Type B pancreatic cell (in vitro differentiated cells): ENCODE measurements at places on chromosomes 16 and 17. TPM values are rescaled to one million over a fixed set of nuclear protein-coding genes. Genes with fewer than 3 reads are reported as not detected.

DNA sequence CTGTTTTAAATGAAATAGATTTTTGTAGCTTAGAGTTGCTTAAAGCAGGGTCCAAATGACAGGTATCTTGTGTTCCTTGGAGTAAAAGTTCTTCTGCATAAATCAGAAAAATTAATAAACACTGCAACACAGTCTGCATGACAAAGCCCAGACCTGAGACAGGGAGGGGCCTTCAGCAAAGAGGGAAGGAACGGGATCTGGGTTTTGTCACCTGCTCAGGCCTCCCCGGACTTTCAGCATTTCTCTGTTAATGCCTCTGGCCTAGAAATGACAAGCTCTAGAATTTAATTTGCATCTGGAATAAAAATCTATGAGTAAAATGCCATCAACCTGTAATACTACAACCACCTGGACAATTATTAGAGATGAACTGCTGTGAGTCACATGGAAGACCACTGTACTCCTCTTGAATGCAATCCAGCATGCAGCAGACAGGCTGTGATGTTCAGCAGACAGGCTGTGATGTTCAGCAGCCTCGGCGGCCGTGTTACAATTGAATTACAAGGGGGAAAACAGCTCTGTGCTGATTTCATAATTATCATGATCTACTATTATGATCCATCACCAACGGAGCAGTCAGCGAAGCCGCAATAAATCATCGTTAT, 170.2 kb downstream of the TOX3 start:
- no peak for DNase-seq
- no peak overlapping the region for H3K4me3 ChIP-seq
- H3K36me3 ChIP-seq: no peaks in the 10 kb centered on the region
- peaks cover 4% of the 10 kb centered on the region for H3K4me1 ChIP-seq
- H3K27me3 ChIP-seq: peaks cover 6% of the 10 kb centered on the region
- no peak overlapping the region for H3K27ac ChIP-seq

GRCh38 chr17:11122908-11123307, 118.1 kb upstream of the SHISA6 start:
- H3K4me1 ChIP-seq: peaks cover 7% of the 10 kb centered on the region
- no peak for DNase-seq
- no peaks in the 10 kb centered on the region for H3K36me3 ChIP-seq

DNA sequence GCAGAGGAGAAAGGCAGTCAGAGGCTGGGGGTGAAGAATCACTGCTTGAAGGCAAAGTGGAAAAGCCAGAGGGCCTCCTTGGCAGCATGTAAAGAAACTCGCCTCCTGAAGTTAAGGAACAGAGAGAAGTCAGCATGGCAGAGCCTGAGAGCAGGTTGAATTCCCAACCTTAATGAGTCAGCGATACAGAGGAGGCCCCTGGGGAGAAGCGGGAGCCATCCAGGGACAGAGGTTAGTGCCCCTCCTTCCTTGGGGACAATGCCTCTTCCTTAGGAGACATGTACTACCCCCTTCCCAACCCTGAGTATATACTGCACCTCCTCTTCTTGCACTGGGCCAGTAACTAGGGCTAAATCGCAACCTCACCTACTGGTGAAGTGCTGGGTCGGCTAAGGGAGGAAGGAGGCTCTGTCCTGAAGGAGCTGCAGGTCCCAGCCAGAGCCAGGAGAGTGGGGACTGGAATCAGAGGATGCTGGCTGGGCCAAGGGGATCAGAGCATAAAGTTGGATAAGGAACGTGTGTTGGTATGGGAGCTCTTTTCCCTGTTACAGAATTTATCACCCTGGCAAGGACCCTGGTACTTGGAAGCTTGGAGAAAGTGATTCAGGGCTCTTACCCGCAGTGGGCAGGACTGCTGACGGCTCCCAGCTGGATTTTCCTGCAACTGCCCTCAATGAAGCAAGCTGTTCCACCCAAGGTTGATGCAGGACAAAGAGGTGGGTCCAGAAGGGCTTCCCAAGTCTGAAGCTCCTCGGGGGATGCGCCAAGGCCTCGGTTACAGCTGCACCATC, 5.4 kb upstream of the AANAT start:
- H3K27ac ChIP-seq: no peak overlapping the region
- H3K27me3 ChIP-seq: no peaks in the 10 kb centered on the region

DNA sequence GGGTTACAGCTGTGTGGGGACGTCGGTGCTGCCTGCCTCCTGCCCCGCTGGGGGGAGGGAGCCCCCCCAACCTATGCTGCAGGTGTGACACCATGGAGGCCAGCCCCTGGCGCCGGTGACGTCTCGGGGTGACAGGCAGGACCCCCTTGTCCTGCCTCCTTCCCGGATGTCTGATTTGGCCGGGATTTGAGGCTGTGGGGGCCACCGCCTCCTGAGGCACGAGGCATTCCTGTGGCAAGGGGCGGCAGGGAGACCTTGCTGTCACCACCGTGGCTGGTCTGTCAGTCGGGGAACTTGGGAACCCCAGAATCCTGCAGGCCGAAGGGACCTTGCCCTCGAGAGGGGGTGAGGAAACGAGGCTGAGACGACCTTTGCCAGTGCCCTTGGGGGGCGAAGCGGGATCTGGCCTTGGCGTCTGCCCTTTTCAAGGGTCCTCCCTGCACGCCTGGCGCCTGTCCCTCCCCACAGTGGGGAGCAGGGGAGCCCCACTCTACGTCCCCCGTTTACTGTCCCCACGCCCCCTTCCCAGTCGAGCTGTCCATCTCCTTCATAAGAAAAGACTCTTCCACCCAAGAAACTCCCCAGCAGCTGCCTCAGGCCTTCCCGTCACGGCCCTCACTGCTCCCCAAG, 74.4 kb downstream of the METRNL start:
- H3K27me3 ChIP-seq: peaks cover 11% of the 10 kb centered on the region
- peaks cover 32% of the 10 kb centered on the region for H3K4me1 ChIP-seq
- no peak overlapping the region for H3K27ac ChIP-seq

The CHRNE gene
- total RNA-seq: 0.27 and 0.52 TPM in 2 replicates

The REXO5 gene
- total RNA-seq: 4.5 and 8.2 TPM in 2 replicates

DNA sequence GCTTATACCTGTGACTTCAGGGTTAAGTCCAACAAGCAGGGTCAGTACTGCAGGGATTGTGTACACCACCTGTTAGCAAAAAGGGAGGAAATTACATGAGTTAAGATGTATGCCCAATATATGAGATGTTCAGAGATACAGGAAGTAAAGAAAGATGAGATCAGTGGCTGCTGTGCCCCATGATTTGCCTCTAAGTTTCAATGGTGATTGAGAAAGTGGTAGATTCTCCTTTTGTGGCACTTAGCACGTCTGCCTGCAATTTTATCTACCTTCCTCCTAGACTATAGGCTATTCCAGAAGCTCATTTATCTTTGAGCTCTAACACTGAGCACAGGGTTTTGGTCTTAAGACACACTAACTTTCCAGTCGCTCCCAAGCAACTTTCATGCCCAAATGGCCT, 3.6 kb downstream of the TMEM220 start:
- no peaks in the 10 kb centered on the region for H3K36me3 ChIP-seq
- DNase-seq: no peak
- H3K27ac ChIP-seq: no peak overlapping the region
- peaks cover 6% of the 10 kb centered on the region for H3K4me1 ChIP-seq

The TBC1D3D gene
- total RNA-seq: 0.60 TPM in 1 of 2 replicates, not detected in the other

- no peaks in the 10 kb centered on the region for H3K36me3 ChIP-seq
- no peak overlapping the region for H3K4me3 ChIP-seq
- H3K4me1 ChIP-seq: peaks cover 4% of the 10 kb centered on the region
- H3K27ac ChIP-seq: no peak overlapping the region
Measured at GRCh38 chr16:64416216-64417005, 705.5 kb downstream of the CDH11 start.

DNA sequence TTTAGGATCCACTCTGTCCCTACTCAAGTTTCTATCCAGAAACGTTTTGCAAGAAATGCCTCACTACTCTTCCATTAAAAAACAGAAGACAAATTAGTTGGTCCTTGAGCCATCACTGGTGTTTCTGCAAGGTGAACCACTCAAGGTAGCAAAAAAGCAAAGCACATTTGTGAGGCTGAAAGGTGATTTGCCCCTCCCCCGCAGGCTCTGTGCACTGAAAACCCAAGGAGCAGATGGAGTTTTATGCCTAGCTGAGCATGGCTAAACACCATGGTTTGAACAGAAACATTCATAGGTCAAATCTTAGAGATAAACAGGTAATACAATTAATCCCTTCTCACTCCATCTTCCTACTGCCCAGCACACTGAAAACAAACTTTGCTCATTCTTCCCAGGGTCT, 538.2 kb upstream of the CDH5 start:
- H3K4me3 ChIP-seq: no peak overlapping the region
- peaks cover 16% of the 10 kb centered on the region for H3K4me1 ChIP-seq
- peaks cover 3% of the 10 kb centered on the region for H3K27me3 ChIP-seq
- DNase-seq: no peak
- no peak overlapping the region for H3K27ac ChIP-seq
- H3K36me3 ChIP-seq: no peaks in the 10 kb centered on the region

GRCh38 chr17:63967953-63968352, 4.8 kb downstream of the SCN4A start:
- no peak overlapping the region for H3K27ac ChIP-seq
- H3K36me3 ChIP-seq: no peaks in the 10 kb centered on the region
- no peak overlapping the region for H3K4me3 ChIP-seq
- H3K4me1 ChIP-seq: no peaks in the 10 kb centered on the region

- H3K27ac ChIP-seq: no peak overlapping the region
- DNase-seq: no peak
- H3K36me3 ChIP-seq: no peaks in the 10 kb centered on the region
- H3K4me3 ChIP-seq: no peak overlapping the region
- no peaks in the 10 kb centered on the region for H3K4me1 ChIP-seq
Measured at GRCh38 chr17:68851890-68852289, 103.3 kb downstream of the ABCA8 start.

GRCh38 chr17:48037036-48037837, at the start of gene COPZ2:
Gene COPZ2 (minus strand): TSS chr17:48037797. CDS start chr17:48037777, 20 bp downstream.
- no peaks in the 10 kb centered on the region for H3K36me3 ChIP-seq
- no peaks in the 10 kb centered on the region for H3K4me1 ChIP-seq
- H3K27ac ChIP-seq: peak within 1 kb of the TSS; percentile 21
- no peak for DNase-seq
- H3K4me3 ChIP-seq: peak within 1 kb of the TSS; percentile 91

DNA sequence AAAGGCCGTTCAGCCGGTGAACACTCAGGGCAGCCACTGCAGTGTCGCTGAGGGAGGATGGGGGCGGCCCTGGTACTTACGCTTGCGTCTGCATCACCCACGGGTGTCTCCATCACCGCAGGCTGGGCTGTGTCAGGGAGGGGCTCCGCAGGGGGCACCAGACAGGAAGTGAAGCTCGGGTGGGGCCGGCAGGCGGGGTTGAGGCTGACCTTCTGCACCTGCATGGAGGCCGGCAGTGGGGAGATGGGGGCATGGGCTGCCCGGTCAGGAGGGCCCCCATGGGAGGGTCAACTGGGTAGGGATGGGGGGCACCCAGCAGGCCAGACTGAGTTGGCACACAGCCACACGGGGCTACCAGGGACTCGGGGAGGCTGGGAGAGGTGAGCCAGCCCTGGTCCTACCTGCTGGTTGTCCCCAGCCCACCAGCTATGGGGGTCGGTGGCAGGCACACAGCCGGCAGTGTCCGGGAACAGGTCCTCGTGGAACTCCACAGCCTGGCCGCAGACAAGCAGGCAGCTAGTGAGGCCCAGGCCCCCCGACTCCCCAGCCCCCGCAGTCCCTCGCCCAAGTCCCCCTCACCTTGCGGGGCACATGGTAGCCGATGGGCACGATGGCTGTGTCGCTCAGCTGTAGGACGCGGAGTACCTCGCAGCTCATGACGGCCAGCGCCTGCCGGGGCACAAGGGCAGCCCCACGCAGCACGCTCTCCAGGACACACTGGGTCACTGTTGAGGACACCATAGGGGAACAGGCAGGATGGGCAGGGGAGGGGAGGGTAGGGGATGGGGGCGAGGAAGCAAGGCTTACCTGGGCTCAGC, 7.2 kb upstream of the VASN start:
- DNase-seq: no peak
- H3K36me3 ChIP-seq: no peaks in the 10 kb centered on the region
- H3K27me3 ChIP-seq: no peaks in the 10 kb centered on the region
- H3K4me3 ChIP-seq: no peak overlapping the region
- H3K4me1 ChIP-seq: peaks cover 5% of the 10 kb centered on the region

DNA sequence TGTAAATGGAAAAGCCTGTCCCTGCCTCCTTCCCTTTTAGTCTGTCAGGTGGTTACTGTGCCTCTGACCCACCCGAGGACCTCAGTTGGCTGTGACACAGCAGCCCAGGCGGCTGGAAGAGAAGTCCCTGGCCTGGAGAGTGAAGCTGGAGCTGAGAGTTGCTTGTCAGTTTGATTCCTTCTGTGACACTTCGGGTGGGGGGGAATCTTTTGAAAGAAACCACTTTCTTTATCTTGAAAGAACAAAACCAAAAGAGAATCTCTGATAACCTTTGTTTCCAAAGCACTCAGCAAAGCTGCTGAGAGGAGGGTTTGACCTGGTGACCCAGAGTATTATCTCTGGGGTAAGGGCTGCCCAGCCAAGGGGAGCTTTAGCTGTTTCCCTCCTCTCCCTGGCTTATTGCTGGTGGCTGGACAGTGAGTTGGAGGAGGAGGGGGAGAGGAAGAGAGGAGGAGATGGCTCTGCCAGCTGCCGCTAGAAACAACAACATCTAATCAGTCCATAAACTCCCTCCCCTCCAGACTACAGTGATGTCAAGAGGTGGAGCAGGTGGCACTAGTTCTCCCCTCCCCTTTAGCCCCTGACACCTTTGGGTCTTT, 34.0 kb downstream of the YPEL2 start:
- peaks cover 6% of the 10 kb centered on the region for H3K36me3 ChIP-seq
- H3K27ac ChIP-seq: peak overlapping the region; percentile 9
- H3K4me3 ChIP-seq: no peak overlapping the region
- no peak for DNase-seq

- no peaks in the 10 kb centered on the region for H3K36me3 ChIP-seq
- no peaks in the 10 kb centered on the region for H3K27me3 ChIP-seq
- no peak overlapping the region for H3K27ac ChIP-seq
- no peak overlapping the region for H3K4me3 ChIP-seq
- DNase-seq: no peak
Measured at GRCh38 chr16:71467810-71468209, 5.8 kb upstream of the ZNF23 start.

DNA sequence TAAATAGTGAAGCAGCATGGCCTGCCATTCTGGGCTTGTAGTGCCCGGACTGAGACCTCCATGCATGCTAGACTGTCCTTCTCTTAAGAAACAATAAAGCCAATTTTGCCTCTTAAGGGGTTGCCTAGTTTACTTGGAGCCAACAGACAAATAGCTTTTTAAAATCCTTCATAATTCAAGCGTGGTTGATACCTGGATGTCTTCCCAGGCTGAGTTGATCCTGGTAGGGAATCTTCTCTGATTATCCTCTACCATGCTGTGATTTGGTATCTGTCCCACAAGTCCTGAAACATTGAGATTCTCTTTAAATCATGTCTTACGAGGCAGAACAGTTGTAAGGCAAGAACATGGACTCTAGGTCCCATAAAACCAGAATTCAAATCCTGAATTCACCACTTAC, 359.6 kb upstream of the CCL2 start:
- no peaks in the 10 kb centered on the region for H3K36me3 ChIP-seq
- H3K27ac ChIP-seq: no peak overlapping the region
- H3K27me3 ChIP-seq: peaks cover 35% of the 10 kb centered on the region
- H3K4me1 ChIP-seq: no peaks in the 10 kb centered on the region

The GPR179 gene
- total RNA-seq: 0.14 and 0.59 TPM in 2 replicates

The ZG16 gene
- 0.85 and 1.5 TPM in 2 replicates for total RNA-seq

The NAA38 gene
- total RNA-seq: 43.6 and 64.9 TPM in 2 replicates
